Stimulated activated CD4-positive, alpha-beta T cell treated with anti-CD3 and anti-CD28 coated beads, Interleukin-2, amount 100 ng/mL, for 4 hours (primary cell): ENCODE measurements at places on chromosomes 12 and 14.

GRCh38 chr14:87321548-87321947, 671.4 kb downstream of the GALC start:
- no peak for DNase-seq

DNA sequence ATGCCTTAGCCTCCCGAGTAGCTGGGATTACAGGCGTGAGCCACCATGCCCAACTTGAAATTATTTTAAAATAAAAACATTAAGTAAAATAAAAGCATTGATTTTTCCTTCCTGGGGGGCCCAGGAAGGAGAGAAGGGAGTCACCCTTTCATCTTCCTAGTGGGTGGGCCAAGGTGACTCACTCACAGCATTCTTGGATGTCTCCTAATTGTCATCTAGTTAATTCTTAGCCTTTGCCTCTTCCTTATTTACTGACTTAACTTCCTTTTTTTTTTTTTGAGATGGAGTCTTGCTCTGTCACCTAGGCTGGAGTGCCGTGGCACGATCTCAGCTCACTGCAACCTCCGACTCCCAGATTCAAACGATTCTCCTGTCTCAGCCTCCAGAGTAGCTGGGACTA, 29.2 kb downstream of the TMEM120B start:
- DNase-seq: no peak

DNA sequence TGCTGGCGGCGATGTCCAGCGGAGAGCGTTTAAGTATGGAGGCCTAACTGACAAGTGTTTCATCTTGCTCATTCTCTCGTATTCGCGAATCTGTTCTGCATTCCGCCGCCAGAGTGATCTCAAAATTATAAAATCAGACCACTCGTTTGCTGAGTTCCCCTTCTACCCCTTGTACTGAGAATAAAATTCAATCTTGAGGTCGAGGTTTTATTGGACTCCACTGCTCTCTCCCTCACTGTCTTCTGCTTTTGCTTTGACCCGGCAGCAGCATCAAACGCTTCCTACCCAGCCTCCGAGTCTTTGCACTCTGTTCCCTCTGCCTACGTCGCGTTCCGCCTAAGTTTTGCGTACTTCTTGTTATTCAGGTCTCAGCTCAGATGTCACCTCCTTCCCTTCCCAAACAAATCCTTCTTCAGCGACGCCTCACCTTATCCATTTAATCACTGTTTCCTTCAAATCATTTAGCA, 462 bp downstream of the KNTC1 start:
- peak; percentile 9 for DNase-seq

GRCh38 chr14:58663494-58664111, 25.8 kb downstream of the DACT1 start:
- no peak for DNase-seq

DNA sequence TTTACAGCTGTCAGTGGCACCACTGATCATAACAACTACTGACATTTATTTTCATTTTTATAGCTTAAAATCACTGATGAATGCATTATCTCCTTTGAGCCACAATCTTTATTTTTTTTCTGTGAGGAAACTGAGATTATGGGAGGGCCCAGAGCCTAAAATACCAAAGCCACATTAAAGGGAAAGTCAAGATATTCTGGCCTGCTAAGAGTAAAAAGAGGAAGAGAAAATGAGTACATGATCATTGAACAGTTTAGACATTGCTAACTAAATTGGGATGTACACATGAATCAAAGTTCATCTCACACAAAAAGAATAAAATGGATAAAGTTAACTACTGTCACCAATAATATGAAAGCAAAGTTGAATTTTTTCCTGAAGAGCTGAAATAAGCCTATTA, 170.5 kb upstream of the GARIN2 start:
- DNase-seq: no peak

DNA sequence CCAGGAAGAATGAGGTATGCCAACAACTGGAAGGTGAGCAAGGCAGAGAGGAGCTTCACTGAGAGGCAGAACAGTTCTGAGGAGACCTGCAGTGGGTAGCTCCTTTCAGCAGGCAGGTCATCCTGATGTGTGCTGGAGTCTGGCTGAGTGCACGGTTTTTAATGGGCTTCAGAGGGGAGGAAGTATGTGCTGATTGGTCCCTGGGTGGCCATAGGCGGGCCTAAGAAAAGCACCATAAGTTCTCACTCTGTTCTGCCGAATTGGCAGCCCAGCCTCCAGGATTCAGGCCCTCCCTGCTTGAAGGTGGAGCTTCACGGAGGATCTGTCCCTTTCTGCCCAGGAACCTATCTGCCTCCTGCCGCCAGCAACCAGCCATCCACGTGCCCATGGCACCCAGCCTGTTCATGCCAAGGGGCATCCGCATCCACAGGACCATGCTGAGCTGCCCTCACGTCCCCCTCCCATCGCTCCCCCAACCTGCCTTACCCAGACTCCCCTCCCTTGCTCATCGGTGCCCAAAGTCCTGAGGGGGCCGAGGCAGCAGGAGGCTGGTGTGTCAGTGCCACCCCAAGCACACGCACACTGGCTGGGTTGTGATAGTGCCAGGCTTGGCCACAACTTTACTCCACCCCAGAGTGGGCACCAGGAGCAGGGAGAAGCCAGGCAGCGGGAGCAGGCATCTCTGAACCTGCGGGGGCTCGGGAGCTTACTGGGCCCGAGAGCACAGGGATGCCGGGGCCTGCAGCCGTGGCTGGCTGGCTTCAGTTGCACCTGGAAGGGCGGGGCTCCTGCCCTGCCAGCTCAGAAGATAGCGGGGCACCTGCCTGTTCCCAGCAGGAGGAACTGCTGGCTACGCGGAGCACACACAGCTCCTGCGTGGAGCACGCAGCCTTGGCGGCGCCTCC, 608.4 kb upstream of the FOXG1 start:
- DNase-seq: no peak

DNA sequence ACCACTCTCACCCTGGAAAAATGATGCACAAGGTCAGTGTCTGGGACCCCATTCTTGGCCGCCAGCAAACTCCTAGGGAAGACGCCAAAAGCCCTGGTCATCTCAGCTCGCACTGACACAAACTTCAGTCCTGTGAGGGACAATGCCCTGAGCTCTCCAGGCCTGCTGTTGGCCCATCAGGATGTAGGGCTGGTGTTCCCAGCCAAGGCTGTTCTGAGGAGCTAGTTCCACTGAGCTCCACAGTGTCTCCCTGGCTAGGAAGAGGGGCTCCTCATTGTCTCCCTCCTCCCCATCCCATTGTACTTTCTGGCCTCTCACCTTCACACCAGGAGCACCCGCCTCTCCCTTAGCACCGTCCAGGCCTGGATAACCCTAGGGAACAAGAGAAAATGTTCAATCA, 10.8 kb downstream of the COL2A1 start:
- DNase-seq: no peak

DNA sequence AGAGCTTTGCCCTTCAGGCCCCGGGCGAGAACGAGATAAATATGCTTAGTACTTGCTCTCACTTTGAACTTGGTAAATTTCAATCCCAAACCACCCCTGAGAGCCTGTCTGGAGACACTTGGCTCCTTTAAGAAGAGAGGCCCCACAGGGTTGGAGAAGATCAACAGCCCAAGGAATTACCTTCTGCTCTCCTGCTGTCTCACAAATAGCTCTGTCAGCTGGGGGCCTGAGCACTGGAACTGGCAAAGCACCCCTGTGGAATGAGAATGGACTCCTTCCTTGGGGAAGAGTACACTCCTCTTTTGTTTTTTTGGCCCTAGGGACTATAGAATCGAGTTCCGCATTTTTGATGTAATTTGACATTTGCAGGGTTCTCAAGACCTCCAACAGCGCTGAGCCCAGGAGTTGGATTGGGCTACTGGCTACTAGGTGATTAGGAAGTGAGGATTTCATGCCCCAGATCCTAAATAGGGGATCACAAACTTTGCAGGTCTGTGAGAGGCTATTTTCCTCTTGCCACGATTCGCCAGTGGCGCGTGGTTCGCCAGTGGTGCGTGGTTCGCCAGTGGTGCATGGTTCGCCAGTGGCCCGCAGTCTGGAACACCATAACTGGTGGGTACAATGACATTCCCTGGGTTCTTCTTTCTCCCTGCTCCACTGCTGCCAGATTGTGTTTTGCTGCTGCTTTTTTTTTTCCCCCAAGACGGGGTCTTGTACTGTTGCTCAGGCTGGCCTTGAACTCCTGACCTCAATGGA, 17.8 kb upstream of the MEG3 start:
- DNase-seq: no peak

DNA sequence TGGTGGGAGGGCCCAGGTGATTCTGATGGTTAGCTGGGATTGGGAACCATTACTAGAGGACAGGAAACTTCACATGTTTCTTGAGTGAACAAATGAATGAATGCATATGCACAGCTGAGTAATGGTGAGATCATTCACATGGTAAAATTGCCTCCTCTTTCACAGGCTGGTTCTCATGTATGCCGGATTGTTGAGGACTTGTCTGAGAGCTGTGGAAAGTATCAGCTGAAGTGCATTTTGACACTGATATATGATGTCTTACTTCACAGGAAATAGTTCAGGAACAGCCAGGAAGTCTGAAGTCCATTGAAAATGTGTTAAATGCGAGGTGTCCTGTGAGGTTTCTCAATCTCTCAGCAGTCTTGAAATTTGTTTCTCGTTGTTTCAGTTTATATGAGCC, 77.6 kb upstream of the DACT1 start:
- no peak for DNase-seq

DNA sequence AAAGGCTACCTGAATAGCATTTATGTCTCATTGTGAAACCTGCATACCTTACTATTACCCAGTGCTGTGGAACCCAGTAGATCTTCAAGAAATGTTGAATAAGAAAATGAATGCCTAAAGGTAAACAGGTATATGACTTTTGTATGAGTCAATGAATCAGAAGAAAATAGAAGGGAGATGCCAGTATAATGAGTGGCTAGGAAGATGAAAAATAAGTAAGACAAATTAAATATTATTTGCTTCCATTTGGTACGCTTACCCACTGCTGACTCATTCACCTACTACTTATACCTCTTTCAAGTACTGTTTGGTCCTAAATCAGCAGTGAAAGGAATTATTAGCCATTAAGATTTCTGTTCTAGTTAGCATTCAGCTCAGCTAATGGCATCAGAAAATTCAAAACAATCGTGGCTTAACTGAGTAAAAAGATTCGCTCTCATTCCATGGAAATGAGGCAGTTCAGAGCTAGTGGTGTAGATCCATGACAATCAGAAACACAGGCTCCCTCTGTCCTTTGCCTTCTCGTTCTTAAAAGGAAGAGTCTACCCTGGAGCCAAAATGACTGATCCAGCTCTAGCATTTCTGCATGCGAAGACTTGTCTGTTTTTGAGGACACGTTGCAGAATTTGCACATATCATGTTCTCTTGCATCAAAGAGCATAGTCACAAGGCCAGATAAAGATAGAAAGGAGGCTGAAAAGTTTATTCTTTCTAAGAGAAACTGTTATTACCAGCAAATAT, 705.8 kb upstream of the USP15 start:
- DNase-seq: no peak

DNA sequence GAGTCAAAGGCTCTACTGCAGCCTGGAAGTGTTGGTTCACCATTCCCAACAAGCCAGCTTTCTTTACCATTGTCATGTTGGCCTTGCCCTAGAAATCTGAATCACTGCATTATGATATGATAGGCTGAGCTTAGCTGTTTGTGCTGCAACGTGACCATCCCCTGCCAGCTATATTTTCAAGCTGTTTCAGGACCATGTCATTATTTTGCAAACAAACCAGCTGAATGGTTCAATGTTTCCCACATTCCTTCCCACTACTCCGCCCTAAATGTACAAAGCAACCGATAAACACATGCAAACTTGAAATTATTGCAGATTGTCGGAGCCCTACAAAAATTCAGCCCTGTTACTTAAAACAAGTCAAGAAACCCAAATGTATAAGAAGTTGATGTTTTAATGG, 136.1 kb downstream of the KICS2 start:
- DNase-seq: no peak

DNA sequence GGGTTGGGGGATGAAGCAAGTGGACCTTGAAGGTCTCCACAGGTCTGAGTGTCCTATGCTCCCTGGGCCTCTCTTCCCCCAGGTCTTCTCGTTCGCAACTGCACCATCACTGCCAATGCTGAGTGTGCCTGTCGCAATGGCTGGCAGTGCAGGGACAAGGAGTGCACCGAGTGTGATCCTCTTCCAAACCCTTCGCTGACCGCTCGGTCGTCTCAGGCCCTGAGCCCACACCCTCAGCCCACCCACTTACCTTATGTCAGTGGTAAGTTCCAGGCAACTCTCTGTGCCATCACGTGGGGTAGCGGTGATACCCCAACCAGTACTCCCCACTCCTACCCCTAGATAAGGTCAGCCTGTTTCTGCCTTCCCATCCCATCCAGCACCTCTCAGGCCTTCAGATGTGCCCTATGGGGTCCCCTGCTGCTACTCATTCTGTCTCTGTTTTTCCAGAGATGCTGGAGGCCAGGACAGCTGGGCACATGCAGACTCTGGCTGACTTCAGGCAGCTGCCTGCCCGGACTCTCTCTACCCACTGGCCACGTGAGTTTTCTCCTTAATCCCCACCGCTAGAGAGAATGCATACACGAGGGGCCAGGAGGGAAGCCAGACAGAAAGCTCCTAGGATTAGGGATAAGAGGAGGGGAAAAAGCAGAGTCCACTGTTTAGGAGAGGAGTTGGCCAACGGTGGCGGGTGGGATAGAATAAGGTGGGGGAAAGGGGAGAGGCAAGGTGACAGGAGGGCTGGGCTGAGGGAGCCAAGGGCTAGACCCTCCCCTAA, 1.6 kb upstream of the TAPBPL start:
- no peak for DNase-seq

GRCh38 chr12:64528616-64529015, 76.7 kb downstream of the TBK1 start:
- DNase-seq: no peak

DNA sequence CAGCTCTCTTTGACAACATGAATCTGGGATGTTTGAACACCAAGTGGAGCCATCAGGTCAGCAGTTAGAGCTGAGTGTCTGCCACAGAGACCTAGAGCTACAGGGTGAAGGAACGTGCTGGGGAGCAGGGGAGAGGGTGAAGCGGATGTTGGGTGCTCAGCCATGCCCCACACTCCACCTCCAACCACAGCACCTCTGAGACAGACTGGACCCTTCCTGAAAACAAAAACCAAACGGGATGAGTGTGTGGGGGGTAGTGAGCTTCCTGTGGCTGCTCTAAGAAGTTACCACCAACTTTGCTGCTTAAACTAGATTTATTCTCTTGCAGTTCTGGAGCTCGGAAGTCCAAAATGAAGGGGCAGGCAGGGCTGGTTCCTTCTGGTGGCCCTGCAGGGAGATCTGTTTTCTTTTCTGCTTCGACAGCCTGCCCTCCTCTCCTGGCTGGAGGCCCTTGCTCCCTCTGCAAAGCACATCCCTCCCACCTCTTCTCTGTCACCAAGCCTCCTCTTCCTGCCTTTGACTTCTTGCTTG, 5.6 kb upstream of the GOLGA3 start:
- no peak for DNase-seq

- DNase-seq: no peak
These were observed 397.6 kb downstream of the BCAT1 start for GRCh38 chr12:24551163-24551786.

- DNase-seq: no peak
These were observed 50.0 kb downstream of the ADGRD1 start for GRCh38 chr12:131003716-131004045.

GRCh38 chr12:64039281-64039871, 182.7 kb downstream of the KICS2 start:
- no peak for DNase-seq

GRCh38 chr12:107302649-107303341, 209.4 kb upstream of the CRY1 start:
- DNase-seq: no peak

GRCh38 chr14:67459336-67459735, 29.2 kb downstream of the TMEM229B start:
- DNase-seq: no peak

- no peak for DNase-seq
These were observed 37.5 kb upstream of the PTGR2 start for GRCh38 chr14:73814153-73814552.

GRCh38 chr12:23098517-23098916, 473.5 kb downstream of the ETNK1 start:
- no peak for DNase-seq

- DNase-seq: no peak
These were observed 93.9 kb downstream of the SLC16A7 start for GRCh38 chr12:59689776-59690175.
